ENCODE measurements at places on chromosomes 2 and 18.

- no peak for DNase-seq
- no peak overlapping the region for H3K4me3 ChIP-seq
- no peaks in the 10 kb centered on the region for H3K27me3 ChIP-seq
- H3K36me3 ChIP-seq = no peaks in the 10 kb centered on the region
- H3K27ac ChIP-seq = no peak overlapping the region
- H3K4me1 ChIP-seq = no peaks in the 10 kb centered on the region
These were observed 580.6 kb upstream of the SOX11 start for GRCh38 chr2:5111581-5111980.

GRCh38 chr2:223488814-223489213 is 113.3 kb downstream of the SCG2 start:
- no peak overlapping the region for H3K4me3 ChIP-seq
- DNase-seq = no peak
- no peak overlapping the region for H3K27ac ChIP-seq
- H3K4me1 ChIP-seq = no peaks in the 10 kb centered on the region
- H3K27me3 ChIP-seq = no peaks in the 10 kb centered on the region

DNA sequence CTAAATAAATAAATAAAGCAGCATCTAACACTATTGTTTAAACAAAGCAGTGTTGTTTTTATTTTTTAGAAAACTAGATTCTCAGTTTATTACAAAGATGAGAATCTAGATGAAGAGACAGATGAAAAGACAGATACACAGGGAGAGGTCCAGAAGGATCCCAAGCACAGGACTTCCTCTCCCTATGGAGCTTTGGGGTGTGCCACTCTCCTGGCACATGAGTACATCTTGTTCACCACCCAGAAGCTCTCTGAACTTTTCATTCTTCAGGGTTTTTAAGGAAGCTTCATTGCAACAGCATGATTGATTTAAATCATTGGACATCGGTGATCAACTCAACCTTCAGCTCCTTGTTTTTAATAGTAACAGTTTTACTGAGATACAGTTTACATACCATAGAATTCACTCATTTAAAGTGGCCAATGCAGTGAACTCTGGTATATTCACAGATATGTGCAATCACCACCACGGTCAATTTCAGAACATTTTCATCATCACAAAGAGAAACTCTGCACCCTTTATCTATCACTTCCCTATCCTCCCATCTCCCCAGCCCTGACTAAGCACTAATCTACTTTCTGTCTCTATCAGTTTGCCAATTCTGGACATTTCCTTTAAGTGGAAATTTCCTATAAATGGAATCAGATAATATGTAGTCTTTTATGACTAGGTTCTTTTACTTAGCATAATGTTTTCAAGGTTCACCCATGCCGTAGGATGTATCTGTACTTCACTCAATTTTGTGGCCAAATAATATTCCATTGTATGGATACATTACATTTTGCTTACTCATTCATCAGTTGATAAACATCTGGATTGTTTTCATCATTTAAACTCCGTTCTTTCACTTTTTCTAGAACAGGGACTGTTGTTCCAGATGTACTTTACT is 62.3 kb upstream of the ZFP36L2 start:
- no peak for DNase-seq
- H3K27me3 ChIP-seq = no peaks in the 10 kb centered on the region
- H3K36me3 ChIP-seq = peaks cover 82% of the 10 kb centered on the region
- no peak overlapping the region for H3K4me3 ChIP-seq
- H3K4me1 ChIP-seq = peaks cover 17% of the 10 kb centered on the region
- no peak overlapping the region for H3K27ac ChIP-seq

DNA sequence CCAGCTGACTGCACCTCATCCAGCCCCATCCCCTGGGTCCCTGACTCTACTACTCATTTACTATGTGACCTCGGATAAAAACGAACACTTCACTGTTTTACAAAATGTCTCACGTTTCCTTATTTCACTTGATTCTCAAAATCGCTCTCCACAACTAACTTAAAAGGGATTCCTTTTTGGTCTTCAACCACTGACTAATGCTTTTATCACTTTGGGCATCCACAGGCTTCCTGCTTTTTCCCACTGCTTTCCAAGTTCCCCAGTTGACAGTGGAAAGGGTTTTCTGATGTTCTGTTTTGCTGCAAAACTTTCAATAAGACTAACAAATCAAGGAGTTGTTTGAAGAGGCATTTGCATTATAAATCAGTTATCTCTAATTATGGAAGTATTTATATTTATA is 24.1 kb downstream of the EIF2AK3 start:
- H3K36me3 ChIP-seq = peaks cover 3% of the 10 kb centered on the region
- peaks cover 28% of the 10 kb centered on the region for H3K4me1 ChIP-seq
- H3K27ac ChIP-seq = no peak overlapping the region
- no peaks in the 10 kb centered on the region for H3K27me3 ChIP-seq
- no peak for DNase-seq
- no peak overlapping the region for H3K4me3 ChIP-seq

GRCh38 chr2:128808462-128809258 is 490.0 kb upstream of the HS6ST1 start:
- no peak overlapping the region for H3K4me3 ChIP-seq
- H3K36me3 ChIP-seq = no peaks in the 10 kb centered on the region
- H3K27me3 ChIP-seq = peaks cover 1% of the 10 kb centered on the region
- DNase-seq = no peak
- H3K27ac ChIP-seq = no peak overlapping the region
- no peaks in the 10 kb centered on the region for H3K4me1 ChIP-seq

DNA sequence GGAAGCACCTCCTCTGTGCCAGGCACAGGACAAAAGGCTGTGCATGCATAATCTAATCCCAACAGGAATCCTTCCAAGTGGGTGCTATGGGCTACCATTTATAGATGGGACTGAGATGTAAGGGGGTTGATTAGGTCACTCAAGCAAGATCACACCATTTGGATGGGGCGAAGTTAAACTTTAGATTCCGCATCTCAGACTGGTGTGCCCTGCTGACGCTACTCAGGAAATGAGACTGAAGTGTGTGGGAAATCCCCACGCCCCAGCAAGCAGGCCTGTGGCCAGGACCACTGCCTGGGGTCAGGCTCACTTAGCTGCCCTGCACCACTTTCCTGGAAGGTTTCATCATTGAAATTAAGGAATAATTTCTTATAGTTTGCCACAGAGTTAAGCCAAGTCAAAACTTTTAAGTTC is 70.5 kb upstream of the PPP1CB start:
- DNase-seq = peak; percentile 68
- H3K4me3 ChIP-seq = peak overlapping the region; percentile 3
- H3K4me1 ChIP-seq = peaks cover 29% of the 10 kb centered on the region
- H3K36me3 ChIP-seq = no peaks in the 10 kb centered on the region
- H3K27ac ChIP-seq = peak overlapping the region; percentile 80

GRCh38 chr2:30264274-30264673 is 32.9 kb downstream of the LBH start:
- no peaks in the 10 kb centered on the region for H3K27me3 ChIP-seq
- no peak overlapping the region for H3K27ac ChIP-seq
- H3K4me3 ChIP-seq = no peak overlapping the region
- DNase-seq = no peak
- H3K4me1 ChIP-seq = peaks cover 74% of the 10 kb centered on the region

DNA sequence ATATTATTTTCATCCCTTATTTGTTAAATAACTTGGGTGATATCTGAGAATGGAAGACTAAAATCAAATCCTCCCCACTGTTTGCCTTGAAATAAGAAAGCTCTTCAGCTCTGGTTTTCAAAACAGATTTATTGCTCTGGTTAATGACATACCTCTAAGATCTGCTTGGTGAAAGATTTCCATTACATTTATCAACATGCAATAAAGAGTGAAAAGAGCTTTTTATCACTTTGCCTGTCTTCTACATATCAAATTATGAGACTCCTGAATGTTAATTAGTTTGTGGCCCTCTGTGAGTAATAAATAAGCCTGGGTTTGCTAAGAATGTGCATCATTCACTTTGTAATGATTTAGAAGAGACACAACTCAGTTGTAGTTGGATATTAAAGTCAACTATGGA is 115.7 kb downstream of the PRKRA start:
- no peak overlapping the region for H3K27ac ChIP-seq
- H3K27me3 ChIP-seq = peaks cover 18% of the 10 kb centered on the region
- no peak overlapping the region for H3K4me3 ChIP-seq

DNA sequence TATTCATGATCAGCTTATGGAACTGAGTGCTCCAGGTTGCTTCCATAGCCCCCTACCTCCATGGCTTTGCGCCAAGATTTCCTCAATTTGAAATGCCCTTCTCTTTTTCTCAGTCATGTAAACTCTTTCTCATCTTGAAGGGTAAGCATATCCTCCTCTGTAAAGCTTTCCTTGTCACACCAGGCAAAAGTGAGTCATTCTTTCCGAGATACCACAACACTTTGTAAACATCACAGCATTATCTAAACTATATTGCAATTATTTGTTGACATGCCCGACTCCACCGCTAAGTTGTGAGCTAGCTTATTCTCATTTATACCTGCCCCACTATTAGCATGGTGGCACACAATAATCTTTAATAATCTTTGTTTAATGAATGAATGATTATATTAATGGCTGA is 419.5 kb upstream of the CHST9 start:
- H3K27ac ChIP-seq = no peak overlapping the region
- no peak for DNase-seq
- H3K4me1 ChIP-seq = no peaks in the 10 kb centered on the region
- H3K36me3 ChIP-seq = no peaks in the 10 kb centered on the region

- no peaks in the 10 kb centered on the region for H3K36me3 ChIP-seq
- H3K27ac ChIP-seq = no peak overlapping the region
- DNase-seq = no peak
- no peak overlapping the region for H3K4me3 ChIP-seq
These were observed 206.8 kb downstream of the OTX1 start for GRCh38 chr2:63257473-63257872.

- H3K4me1 ChIP-seq = peaks cover 25% of the 10 kb centered on the region
- no peak overlapping the region for H3K4me3 ChIP-seq
- H3K27me3 ChIP-seq = no peaks in the 10 kb centered on the region
These were observed 28.0 kb upstream of the SCYGR1 start for GRCh38 chr2:227415538-227416424.

DNA sequence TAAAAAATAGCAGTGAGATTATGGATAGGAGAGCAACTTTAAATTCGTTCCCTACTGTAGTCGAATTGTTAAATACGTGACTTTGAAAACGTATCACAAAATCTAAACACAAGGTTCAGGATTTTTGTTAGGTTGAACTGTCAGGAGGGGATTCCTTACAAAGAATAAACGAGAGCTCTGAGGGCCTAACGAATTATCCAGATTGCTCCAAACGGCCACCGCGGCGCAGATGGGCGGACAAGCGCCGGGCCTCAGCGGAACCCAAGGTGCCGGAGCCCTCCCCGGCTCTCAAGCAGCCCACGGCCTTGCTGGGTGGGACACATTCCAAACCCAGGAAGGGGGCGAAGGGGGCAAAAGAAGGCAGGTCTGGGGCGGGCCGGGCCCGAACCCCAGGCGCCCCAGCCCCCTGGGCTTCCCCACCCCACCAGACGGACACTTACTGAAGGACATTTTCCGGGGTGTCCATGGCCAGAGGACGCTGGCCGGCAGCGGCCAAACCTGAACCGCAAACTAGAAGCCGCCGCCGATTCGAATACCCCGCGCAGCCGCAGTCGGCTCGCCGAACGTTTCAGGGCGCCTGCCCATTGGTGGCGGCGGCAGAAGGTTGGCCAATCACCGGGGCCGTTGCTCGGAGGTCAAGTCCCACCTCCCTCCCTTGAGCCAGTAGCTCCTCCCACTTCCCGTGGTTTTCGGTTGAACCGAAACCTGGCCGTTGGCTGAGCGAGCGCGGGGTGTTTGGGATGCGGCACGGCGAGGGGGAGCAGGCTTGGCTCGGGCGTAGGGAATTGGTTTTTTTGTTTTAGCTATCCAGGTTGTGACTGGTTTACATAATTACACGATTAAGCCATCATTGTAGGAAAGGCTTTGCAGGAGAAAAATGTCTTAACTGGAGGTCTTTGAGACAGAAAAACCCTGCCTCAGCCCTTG is at the start of gene BUB1:
Gene BUB1 (minus strand): TSS at position 534 of the 927 bp plus-strand sequence. CDS start 68 bp downstream, at position 466.
- H3K27me3 ChIP-seq = peaks cover 3% of the 10 kb centered on the region
- H3K4me1 ChIP-seq = peaks cover 41% of the 10 kb centered on the region
- peak within 1 kb of the TSS; percentile 90 for H3K4me3 ChIP-seq
- peaks cover 39% of the 10 kb centered on the region for H3K36me3 ChIP-seq
- peak; percentile 98 for DNase-seq
- peak within 1 kb of the TSS; percentile 95 for H3K27ac ChIP-seq

DNA sequence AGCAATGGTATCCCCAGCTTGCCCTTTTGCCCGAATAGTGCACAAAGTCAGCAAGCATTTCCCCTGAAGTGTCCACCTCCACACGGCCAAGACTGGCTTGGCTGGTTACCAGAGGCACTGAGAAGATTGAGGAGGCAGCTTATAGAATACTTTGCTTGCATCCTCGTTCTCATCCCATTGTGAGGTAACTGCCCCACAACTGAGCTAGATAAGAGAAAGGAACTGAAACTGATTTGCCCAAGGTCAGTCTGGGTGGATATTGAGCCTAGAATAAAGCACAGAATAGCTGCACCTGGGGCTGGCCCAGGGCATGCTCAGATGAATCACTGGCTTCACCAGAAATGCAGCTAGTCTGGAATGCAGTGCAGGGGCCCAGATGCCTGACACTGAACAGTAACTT is 32.7 kb upstream of the MAP4K3 start:
- H3K4me1 ChIP-seq = peaks cover 15% of the 10 kb centered on the region
- H3K27ac ChIP-seq = no peak overlapping the region
- no peak for DNase-seq
- H3K36me3 ChIP-seq = no peaks in the 10 kb centered on the region
- H3K27me3 ChIP-seq = no peaks in the 10 kb centered on the region

- H3K27ac ChIP-seq = no peak overlapping the region
- H3K4me3 ChIP-seq = peak overlapping the region; percentile 3
- H3K4me1 ChIP-seq = peaks cover 33% of the 10 kb centered on the region
- H3K27me3 ChIP-seq = peaks cover 58% of the 10 kb centered on the region
- peaks cover 6% of the 10 kb centered on the region for H3K36me3 ChIP-seq
These were observed 2.4 kb downstream of the CYP26B1 start for GRCh38 chr2:72145289-72145657.

DNA sequence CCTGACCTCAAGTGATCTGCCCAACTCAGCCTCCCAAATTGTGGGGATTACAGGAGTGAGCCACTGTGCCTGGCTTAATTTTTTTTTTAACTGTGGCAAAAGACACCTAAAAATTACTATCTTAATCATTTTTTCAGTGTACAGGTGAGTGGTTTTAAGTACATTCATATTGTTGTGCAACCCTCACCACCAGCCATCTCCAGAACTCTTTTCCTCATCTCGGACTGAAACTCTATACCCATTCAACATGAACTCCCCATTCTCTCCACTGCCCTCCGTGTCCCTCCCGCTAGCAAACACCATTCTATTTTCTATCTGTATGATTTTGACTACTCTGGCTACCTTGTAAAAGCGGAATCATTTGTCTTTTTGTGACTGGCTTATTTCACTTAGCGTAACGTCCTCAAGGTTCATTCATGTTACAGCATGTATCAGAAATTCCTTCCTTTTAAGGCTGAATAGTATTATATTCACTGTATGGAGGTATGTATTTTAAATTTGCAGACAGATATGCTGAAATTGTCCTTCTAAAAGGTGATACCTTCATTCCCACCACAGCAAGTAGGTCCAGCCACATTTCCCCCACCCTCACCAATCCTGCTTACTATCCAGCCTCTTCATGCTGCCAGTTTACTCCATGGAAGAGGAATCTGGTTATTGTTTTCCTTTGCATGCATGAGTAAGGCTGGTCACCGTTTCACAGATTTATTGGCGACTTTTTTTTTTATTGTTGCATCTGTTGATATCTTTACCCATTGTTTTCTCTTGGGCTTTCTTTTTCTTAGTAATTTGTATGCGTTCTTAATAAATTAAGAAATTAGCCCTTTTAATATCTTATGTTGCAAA is 40.6 kb upstream of the ANXA4 start:
- DNase-seq = no peak
- H3K36me3 ChIP-seq = no peaks in the 10 kb centered on the region
- peaks cover 4% of the 10 kb centered on the region for H3K27me3 ChIP-seq
- no peak overlapping the region for H3K4me3 ChIP-seq

All from activated CD4-positive, alpha-beta memory T cell treated with anti-CD3 and anti-CD28 coated beads, Interleukin-2, amount 10 ng/mL, durations not matched to agents 7 days and 5 days (primary cell).